ENCODE measurements at places on chromosomes 13 and 19. TPM values are rescaled to one million over a fixed set of nuclear protein-coding genes. Genes with fewer than 3 reads are reported as not detected.
A peak's percentile ranks its signal among the peaks of the same experiment; 100 is the strongest.

DNA sequence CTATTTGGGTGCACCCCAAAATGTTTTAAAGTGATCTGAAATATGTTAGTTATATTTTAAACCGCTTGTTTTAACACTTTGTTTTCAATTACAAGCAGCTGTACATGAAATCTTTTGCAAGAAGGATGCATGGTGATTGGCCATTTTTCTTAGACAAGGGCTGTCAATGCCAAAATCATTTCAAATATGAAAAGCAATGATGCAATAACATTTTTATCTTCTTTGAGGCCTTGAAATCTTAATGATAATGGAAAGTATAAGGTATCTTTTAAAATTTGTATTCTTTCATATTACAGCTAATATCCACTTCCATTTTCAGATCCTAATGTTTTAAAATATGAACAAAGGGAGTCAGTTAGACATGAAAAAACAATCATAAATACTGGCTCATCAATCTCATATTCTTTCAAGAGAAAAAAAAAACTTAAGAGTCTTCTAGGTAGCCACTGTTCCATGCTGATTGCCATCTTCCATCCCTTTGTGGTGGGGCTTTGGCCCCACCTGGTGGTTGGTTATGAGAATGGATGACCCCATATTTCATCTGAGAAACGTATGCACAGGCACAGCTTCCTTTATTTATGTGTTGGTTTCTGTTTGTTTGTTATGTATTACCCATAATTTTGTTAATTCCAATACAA lies 330.3 kb upstream of the MIR17HG start:
- peak; percentile 28 for DNase-seq

Gene ZNF587B
- total RNA-seq, result 21.1 TPM

- peak; percentile 44 for DNase-seq
Observed at GRCh38 chr19:42129399-42130253, 2.6 kb downstream of the POU2F2 start.

Gene IGFL2
- total RNA-seq, result 0.53 TPM

Gene INSL3
- not detected for total RNA-seq

Gene C19orf85
- total RNA-seq, result not detected
